ENCODE measurements at places on chromosomes 13 and 19.

DNA sequence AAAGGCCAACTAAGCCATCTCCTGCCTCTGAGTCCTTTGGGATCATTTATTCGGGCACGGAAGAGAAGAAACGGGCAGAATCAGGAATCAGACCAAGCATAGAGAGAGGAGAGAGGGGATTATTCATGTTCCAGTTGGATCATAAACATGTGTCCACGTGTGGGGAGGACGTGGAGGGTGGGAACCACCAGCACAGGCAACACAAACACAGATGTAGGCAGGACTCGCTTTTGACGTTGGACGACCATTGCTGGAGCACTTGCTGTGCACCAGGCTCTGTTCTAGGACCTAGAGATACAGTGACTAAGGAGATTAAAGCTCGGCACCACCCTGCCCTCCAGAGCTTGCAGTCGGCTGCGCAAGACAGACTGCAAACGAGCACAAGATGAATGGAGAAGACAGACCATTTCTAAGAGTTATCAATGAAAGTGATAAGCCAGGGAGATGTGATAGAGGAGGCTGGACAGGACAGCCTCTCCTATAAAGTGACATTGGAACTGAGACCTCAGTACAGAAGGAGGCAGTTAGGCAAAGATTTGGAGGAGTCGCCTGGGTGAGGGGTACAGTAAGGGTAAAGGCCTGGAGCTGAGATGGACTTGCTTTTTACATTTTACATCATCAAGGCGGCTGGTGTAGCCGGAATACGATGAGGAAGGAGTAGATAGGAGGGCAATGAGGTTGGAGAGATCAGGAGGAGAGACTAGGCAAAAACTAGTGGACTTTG is 716 bp downstream of the SH2D3A start:
- peaks cover 15% of the 10 kb centered on the region for H3K27me3 ChIP-seq
- H3K4me1 ChIP-seq, result no peaks in the 10 kb centered on the region
- H3K27ac ChIP-seq, result no peak overlapping the region
- no peaks in the 10 kb centered on the region for H3K36me3 ChIP-seq
- no peak for DNase-seq

GRCh38 chr13:33236021-33236420 is 49.5 kb downstream of the STARD13 start:
- H3K4me1 ChIP-seq, result peaks cover 21% of the 10 kb centered on the region
- no peaks in the 10 kb centered on the region for H3K36me3 ChIP-seq
- no peaks in the 10 kb centered on the region for H3K27me3 ChIP-seq
- DNase-seq, result peak; percentile 61

DNA sequence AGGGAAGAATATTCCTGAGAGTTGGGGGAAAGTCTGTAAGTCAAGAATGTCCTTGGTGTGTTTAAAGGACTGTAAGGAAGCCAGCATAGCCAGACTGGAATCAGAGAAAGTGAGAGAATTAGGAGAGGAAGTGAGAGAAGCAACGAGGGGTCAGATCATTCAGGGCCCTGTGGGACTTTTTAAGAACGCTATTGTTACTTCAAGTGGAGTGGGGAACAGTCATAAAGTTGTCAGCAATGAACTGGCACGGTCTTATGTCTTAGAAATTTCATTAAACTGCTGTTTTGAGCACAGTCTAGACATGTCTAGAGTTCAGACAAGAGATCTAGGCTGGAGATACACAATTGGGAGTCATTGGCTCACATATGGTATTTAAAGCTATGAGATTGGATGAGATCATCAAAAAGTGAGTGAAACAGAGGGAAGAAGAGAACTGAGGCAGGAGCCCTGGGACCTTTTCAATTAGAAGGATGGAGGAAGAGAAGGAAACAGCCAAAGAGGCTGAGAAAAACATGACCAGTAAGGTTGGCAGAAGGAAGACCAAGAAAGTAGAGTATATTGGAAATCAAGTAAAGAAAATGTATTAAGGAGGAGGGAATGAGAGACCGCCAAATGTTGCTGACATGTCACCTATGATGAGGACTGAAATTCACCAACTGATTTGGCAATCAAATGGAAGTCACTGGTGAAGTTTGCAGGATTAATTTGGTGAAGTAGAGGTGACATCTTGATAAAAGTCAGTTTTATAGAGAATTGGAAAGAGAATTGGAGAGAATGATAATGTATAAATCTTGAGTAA is 263.5 kb downstream of the GPC5 start:
- H3K4me3 ChIP-seq, result no peak overlapping the region
- no peaks in the 10 kb centered on the region for H3K4me1 ChIP-seq
- no peaks in the 10 kb centered on the region for H3K27me3 ChIP-seq
- DNase-seq, result no peak

- H3K4me1 ChIP-seq, result peaks cover 8% of the 10 kb centered on the region
- DNase-seq, result no peak
These were observed 3.0 kb upstream of the UPF1 start for GRCh38 chr19:18828786-18829185.

DNA sequence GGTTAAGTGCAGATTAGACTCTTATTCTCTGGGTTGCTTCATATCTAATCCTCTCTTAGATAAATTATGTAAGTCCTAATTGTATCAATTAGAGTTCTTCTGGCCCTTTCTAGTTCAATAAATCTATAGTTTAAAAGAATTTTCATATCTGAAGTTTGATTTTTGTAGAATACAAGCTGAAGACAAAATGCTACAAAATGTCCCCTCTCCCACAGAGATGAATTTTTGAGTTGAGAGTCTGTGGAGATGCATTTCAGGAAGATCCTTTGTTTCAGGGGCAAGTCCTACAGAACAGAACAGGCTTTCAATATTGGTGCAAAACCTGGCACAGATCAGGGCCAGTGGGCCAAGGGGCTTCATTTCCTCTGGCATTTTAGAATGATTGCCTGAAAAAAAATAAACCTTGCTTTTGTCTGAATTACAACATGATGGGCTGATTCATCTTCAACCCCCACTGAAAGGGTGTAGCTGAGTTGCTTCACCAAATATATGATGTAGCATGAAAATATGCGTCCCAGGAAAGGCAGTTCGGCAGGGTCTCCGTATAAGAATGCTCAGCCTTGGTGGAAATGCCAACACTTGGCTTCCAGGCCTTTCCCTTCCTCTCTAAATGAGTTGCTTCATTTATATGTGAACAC is 6.4 kb upstream of the IPO5 start:
- H3K4me1 ChIP-seq, result no peaks in the 10 kb centered on the region
- no peaks in the 10 kb centered on the region for H3K27me3 ChIP-seq
- H3K4me3 ChIP-seq, result no peak overlapping the region
- H3K36me3 ChIP-seq, result no peaks in the 10 kb centered on the region

DNA sequence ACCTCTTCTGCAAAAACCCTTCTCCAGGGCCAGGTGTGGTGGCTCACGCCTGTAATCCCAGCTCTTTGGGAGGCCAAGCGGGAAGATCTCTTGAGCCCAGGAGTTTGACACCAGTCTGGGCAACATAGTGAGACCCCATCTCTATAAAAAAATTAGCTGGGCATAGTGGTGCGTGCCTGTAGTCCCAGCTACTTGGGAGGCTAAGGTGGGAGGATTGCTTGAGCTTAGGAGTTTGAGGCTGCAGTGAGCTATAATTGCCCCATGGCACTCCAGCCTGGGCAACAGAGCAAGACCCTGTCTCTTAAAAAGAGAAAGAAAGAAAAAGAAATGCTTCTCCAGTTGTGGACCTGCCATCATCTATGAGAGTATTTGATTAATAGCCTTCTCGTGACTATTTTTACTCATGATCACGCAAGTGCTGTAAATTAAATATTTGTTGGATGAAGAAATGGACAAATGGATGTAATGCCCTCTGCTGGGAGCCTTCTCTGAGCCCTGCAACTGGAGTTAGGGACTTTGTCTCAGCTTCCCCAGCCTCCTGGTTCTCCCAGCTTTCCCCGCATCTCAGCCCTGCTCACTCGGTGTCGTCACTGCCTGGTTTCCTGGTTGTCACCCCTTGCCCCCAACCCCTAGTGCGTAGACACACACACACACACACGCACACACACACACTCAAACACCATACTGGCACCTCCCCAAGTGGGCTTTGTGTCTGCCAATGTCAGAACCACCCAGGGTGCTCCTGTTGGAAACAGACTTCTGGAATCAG is 12.2 kb downstream of the WIZ start:
- no peak overlapping the region for H3K27ac ChIP-seq
- H3K36me3 ChIP-seq, result peaks cover 4% of the 10 kb centered on the region
- H3K4me1 ChIP-seq, result no peaks in the 10 kb centered on the region
- no peaks in the 10 kb centered on the region for H3K27me3 ChIP-seq

Data from cardiac muscle cell (in vitro differentiated cells and primary cell).